Fibroblast of lung (primary cell): ENCODE measurements at places on chromosomes 13 and 19. TPM values are rescaled to one million over a fixed set of nuclear protein-coding genes. Genes with fewer than 3 reads are reported as not detected.

Gene TMPRSS9
- under 0.01 TPM in 1 of 2 replicates, not detected in the other for total RNA-seq

Gene SMIM44
- total RNA-seq, result not detected in 2 replicates

Gene NKPD1
- 0.17 and 0.26 TPM in 2 replicates for total RNA-seq

Gene IL12RB1
- total RNA-seq, result under 0.01 and 0.50 TPM in 2 replicates

Gene RCBTB2
- total RNA-seq, result 6.9 and 8.4 TPM in 2 replicates

Gene CYP2A6
- total RNA-seq, result not detected in 2 replicates

DNA sequence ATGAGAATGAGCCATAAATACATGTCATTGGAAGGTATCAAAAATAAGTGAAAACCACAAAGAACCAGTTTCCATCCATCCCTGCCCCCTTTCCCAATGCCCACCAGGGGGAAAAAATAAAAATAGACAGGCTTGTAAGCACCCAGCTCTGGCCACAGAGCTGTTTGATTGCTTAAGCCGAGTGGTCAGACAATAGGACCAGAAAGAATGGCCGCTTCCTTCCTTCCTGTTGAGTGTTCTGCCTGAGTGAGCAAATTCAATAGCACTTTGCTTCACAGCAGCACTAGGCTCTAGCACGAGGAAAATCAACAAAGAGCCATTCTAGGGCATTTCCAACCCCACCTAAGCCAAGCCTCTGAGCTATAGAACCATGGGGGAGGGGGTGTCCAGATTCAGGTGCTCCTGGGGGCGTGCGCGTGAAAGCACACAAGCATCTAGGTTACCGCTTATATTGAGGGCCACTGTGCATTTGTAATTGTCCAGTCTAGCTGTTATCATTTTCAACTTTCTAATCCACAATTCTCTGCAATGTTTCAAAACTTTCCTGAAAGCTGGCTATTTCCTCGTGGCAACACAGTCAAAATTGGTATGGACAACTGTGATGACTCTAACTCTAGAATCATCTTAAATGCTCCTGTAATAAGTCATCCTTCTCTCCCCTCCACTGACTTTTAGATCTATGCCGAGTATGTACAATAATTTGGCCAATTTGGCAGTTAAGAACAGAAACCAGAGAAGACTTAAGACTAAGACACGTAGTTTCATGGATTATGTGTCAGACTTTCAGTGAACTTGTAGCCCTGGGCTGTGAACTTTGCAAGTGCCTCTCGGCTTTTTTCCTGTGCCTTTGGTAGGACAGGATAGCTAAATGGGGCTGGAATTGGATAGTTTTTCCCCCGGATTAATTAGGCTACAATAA, 64.3 kb downstream of the SPRY2 start:
- H3K27ac ChIP-seq, result no peak overlapping the region
- no peaks in the 10 kb centered on the region for H3K36me3 ChIP-seq
- no peak overlapping the region for H3K4me3 ChIP-seq

DNA sequence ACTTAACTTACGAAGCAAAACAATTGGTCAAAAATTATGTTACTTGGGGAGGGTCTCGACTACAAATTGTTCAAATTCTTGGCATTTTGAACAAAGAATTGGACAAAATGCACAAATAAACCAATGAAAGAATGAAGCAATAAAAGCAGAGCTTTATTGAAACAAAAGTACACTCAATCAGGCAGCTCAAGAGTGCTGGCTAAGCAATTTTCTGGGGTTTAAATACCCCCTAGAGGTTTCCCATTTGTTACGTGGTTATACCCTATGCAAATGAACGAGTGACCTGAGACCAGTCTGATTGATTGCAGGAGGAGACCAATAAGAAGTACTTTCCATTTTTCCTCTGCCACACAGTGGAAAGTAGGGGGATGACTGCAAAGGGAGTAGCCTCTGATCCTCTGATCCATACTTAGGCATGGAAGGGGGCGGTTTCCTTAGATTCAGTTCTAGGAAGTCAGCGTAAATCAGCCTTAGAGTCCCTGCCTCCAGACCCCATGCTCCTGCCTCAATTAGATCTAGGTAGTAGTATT, 228.6 kb downstream of the EFNB2 start:
- DNase-seq, result no peak
- no peaks in the 10 kb centered on the region for H3K27me3 ChIP-seq
- H3K4me3 ChIP-seq, result no peak overlapping the region
- H3K27ac ChIP-seq, result no peak overlapping the region
- H3K36me3 ChIP-seq, result no peaks in the 10 kb centered on the region

- no peak overlapping the region for H3K4me3 ChIP-seq
- no peak overlapping the region for H3K27ac ChIP-seq
- no peaks in the 10 kb centered on the region for H3K27me3 ChIP-seq
- peak; percentile 66 for DNase-seq
Measured at GRCh38 chr13:97030705-97031452, 36.6 kb upstream of the OXGR1 start.

DNA sequence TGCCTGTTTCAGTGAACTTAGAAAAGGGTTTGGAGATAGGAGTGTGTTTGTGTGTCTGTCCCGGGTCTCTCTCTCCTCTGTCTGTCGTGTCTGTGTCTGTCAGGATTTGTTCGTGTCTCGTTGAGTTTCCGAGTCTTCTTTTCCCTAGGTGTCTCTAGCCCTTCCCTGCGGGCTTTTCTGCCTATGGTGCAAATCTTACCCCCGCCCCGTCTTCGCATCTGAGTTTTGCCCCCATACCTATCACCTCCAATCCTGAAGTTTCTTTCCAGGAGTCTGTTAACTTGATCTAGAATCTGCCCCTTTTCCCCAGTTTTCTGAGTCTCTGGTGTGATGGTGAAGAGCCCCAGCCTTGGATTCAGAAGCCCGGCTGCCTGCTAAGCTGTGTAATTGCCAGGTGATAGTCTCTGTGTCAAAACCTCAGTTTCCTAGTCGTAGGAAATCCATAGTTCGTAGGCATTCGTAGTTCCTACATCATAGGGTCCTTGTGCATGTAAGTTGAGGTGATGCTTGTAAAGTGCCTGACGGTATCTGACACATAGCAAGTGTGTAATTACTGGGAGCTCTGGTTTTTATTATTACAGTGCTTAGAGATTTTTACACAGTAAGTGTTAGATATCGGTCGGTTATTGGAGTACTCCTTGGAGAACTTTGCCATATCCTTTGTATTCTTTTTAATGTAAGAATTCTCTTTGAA, 782 bp downstream of the EPN1 start:
- H3K27ac ChIP-seq, result peak overlapping the region; percentile 90
- peak overlapping the region; percentile 71 for H3K4me3 ChIP-seq
- peaks cover 14% of the 10 kb centered on the region for H3K4me1 ChIP-seq
- no peaks in the 10 kb centered on the region for H3K27me3 ChIP-seq
- no peak for DNase-seq

DNA sequence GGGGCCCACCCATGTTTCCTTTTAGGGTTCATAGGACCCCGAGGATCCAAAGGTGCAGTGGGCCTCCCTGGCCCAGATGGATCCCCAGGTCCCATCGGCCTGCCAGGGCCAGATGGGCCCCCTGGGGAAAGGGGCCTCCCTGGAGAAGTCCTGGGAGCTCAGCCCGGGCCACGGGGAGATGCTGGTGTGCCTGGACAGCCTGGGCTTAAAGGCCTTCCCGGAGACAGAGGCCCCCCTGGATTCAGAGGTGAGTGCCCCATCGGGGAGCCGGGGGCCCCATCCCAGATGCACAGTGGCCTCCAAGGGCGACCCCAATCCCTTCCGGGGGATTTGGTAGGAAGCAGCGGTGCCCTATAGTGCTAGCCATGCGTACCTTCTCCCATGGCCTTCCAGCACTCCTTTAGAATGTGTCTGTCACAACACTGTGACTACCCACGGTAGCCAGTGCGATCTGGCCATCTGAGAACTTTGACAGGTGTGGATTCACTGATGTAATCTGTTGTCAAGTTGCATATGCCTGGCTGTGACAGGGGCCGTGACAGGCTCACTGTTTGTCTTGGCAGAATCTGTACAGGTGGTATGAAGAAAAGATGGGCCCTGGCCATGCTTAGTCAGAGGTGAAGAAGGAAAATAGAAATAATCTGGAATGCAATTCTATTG, 88.5 kb downstream of the RAB20 start:
- H3K4me1 ChIP-seq, result peaks cover 3% of the 10 kb centered on the region
- H3K4me3 ChIP-seq, result no peak overlapping the region
- H3K27me3 ChIP-seq, result no peaks in the 10 kb centered on the region
- DNase-seq, result no peak

DNA sequence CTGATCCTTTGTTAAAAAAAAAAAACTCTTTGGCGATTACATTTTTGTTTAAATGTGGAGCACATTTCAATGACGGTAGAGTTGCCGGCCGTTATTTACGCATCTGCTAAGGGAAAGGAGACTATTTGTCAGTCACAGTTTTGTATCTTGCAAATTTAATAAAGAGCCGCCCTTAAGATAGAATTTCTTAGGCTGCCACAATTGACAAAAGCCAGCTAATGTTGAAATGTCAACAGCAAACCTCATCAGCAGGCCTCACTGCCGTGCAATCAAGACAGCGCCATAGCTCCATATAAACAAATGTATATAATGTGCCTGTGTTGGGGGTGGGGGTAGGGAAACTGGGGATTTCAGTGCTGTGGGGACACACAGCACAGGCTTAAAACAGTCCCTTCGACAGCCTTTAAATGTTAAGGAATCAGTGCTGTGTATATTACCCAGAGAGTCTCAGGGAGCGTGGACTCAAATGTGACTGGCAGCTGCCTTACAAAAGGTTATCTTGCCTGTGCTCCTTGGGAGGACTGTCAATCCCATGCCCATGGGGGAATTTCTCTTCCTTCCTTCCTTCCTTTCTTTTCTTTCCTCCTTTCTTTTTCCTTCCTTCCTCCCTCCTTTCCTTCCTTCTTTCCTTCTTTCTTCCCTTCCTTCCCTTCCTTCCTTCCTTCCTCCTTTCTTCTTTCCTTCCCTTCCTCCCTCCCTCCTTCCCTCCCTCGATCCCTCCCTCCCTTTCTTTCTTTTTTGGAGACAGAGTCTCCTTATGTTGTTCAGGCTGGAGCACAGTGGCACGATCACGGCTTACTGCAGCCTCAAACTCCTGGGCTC, 108.0 kb downstream of the URI1 start:
- no peak overlapping the region for H3K4me3 ChIP-seq
- peak; percentile 2 for DNase-seq
- no peaks in the 10 kb centered on the region for H3K27me3 ChIP-seq
- no peak overlapping the region for H3K27ac ChIP-seq
